Type B pancreatic cell (in vitro differentiated cells): ENCODE measurements at places on chromosomes 7 and 10.

DNA sequence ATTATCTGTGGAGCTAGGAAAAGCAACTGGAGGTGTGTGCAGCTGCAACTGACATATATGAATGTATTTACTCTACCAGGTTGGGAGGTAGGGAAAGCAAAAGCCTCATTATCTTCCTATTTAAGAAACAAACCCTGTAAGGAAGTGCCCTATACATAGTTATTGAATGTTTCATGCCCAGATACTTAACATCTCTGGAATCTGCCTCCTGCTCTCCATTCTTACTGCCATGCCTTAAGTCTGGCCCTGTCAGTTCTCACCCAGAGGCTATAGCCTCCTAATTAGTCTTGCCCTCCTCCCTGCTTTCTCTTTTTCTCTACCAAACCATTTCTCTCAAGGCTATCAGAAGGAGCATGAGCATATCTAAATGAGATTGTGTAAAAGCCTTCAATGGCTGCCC lies 542.6 kb upstream of the LRRN3 start:
- no peak for DNase-seq

GRCh38 chr7:135536150-135536549 lies 21.6 kb upstream of the NUP205 start:
- DNase-seq: no peak

GRCh38 chr7:88200261-88200660 lies 19.6 kb downstream of the SRI start:
- DNase-seq: no peak

GRCh38 chr7:90816511-90817142 lies 220.5 kb downstream of the CDK14 start:
- no peak for DNase-seq

- no peak for DNase-seq
These were observed 780.3 kb downstream of the LRMDA start for GRCh38 chr10:76211691-76212090.

DNA sequence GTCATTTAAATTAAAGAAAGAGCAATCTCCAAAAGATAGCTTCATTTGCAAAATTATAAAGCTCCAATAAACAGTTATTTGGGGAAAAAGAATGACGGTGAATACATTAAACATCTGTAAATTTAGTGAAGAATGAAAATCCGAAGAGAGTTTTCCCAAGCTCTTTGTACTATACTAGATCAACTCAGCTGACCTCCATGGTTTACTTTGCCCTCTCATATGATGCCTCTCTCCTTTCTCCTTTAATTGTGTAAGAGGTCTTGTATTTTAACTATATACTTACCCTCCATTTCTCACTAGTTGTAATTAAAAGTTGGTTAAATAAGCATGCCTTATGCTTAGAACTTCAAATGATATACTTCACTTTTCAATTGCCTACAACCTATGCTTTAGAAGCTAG lies 125.8 kb downstream of the CACNA2D1 start:
- no peak for DNase-seq

- no peak for DNase-seq
These were observed 165.6 kb downstream of the AVL9 start for GRCh38 chr7:32660936-32661335.

GRCh38 chr7:103866919-103867318 lies 122.5 kb downstream of the RELN start:
- no peak for DNase-seq

GRCh38 chr10:27526242-27526641 lies 22.1 kb downstream of the RAB18 start:
- DNase-seq: no peak

DNA sequence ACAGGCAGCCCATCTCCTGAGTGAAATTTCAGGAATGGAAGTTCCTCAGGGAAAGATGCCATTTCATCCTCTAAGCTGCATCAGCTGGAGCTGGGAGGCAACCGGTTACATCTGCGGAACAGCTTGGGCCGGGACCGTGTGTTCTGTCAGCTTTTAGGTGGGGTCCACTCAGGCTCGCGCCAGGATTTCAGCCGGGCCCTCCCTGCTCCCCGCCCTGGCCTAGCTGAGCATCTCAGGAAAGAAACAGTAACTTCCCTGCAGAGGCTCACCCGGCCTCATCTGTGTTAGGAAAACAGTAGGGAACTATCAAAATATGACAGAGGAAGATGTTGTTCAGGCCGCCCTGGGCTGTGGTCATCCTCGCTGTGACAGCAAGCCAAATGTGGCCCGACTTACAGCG lies 110.4 kb downstream of the TRIL start:
- no peak for DNase-seq

DNA sequence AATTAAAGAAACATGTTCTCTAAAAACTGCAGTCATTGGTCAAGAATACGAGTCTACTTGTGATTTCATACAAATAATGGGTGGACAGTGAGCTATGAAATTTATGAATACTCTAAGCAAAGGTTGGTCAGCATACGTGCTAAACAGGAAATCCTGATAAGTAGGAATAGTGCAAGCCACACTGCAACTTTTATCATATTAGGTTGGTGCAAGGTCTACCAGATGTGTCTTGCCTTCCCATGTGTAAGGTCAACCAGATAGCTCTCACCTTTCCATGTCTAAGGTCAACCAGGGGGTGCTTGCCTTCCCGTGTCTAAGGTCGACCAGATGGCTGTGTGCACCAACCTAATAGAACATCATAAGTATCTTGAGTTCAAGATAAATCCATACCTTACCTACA lies 2.0 kb upstream of the ITGB1 start:
- no peak for DNase-seq

DNA sequence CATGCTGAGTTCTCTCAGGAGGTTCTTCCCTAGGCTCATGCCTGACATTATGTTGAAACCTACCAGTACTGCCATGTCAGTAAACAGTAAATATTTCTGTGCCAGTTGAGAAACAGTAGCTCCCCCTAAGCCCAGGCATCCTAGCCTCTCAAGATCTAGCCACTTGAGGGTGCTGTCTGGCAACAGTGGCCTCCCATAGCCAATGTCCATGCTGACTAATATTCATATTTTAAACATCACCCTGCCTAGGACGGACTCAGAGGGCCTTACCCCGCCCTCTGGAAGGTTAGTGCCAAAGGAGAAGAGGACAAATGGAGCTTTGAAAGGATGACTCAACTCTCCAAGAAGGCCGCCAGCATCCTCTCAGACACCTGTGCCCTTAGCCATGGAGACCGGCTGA lies 7.7 kb downstream of the ACSM6 start:
- no peak for DNase-seq

DNA sequence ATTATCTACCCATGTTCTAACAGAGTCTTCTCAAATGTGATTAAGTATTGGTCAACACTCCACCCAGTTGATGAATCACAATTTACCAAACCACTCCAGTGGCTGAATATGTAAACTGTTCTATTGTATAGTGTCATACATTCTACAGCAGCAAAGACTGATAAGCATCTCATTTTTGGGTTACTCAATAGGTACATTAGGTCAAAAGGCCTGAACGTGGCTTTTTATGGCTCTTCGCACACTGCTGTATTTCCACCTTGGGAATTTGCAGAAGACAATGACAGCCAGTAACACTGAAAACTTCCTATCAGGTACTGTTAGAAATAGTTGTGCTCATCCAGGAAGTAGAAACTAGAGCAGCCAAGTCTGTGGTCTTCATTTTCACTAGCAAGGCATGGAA lies 166.9 kb downstream of the GLI3 start:
- no peak for DNase-seq

- DNase-seq: no peak
These were observed 356.4 kb downstream of the ANKRD7 start for GRCh38 chr7:118580743-118581382.

- DNase-seq: no peak
These were observed 28.3 kb upstream of the CYP26C1 start for GRCh38 chr10:93032105-93032808.

GRCh38 chr10:30705101-30705624 lies 75.6 kb upstream of the LYZL2 start:
- DNase-seq: no peak

DNA sequence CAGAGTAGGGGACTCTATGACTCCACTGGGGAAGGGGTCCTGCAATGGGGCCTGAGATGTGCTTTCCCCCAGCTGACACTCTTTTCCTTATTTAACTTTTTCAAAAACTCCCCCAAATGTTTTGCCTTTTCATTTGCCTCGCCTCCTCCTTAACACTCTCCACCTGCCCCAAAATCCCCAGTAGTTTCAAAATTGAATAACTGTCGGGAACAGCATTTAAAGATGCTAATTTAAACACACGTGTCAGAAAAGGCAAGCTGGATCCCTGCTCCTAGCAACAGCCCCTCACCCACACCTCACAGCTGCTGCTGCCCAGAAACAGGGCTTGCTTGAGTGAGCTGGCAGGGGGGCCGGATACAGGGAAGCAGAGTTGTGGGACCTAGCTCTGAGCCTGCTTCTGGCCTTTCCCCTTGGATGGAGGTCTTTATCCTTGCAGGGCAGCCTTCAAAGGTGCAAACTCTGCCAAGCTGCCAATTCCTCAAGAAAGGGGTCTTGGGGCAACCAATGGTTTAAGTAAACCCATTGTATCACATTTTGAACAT lies 115.3 kb downstream of the KCNMA1 start:
- DNase-seq: no peak

GRCh38 chr7:29421010-29421956 lies 142.4 kb upstream of the PRR15 start:
- DNase-seq: no peak

GRCh38 chr7:100166970-100167911 lies 1.2 kb downstream of the GAL3ST4 start:
- no peak for DNase-seq

DNA sequence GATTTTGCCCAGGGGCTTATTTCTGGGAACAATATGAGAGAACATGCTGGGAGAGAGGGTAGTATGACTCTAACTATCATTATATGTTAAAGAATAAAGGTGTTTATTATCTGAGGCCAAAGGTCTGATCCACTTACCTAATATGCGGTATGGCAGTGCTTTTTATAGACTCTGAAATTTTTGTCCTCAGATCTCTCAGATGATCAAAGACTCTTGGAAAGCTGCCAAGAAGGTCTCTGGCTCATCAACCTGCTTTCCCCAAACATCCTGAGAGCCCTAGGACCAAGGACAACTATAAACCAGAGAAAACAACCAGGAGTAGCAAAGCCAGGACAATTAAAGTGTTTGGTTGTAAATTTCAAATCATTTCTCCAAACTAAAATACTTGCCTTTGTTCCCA lies 255.7 kb upstream of the LRRN3 start:
- DNase-seq: no peak

- no peak for DNase-seq
These were observed 391.1 kb downstream of the RPS24 start for GRCh38 chr10:78424723-78425122.

DNA sequence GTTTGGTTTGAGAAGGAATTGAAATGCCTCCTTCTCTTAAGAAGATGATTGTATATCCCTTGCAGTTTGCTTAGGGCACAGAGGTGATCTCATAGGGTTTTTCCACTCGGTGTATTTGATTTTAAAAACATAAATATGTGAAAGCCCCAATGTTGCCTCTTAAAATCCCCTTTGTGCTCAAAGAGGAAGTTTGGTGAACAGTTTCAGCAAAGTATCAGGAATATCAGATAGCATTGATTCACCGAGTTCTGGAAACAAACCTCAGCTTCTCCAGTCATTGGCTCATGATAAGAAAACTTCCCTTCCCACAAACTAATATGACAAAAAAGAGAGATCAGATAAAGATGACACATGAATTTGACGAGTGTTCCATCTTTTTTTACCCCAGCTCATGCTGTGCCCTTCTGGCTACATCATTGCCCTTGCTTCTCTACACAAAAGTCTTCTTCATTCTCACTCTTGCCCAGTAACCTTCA lies 20.1 kb upstream of the SMNDC1 start:
- DNase-seq: no peak

DNA sequence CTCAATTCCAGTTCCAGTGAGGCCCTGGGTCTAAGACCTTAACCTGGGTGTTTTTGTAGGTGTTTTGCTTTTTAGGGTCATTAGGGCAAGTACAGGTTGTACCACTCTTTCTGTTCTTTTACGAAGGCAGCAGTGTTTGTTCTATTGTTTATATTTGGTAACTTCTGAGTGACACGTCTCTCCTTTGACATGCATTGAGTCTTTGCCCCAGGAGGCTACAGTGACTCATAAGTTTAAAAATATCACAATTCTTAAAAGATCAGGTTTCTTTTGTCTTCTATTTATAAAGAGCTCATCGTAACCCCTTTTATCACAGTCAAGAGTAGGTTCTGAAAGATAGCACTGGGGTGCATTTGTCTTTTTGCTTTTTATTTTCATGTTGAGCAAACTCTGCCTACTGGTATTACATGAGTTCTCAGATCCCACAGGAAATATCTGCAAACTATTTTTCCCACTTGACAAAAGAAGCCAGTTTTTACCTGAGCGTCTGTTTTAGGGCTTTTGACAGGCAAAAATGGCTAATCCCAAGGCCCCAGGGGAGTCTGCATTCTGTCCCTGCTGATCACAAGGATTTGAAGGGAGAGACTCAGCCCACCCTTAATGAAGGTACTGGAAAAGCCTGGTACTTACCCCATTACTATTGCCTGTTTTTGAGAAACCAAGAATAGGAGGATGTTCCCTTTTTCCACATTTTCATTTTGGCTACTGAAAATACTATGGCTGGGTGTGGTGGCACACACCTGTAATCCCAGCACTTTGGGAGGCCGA lies 7.9 kb downstream of the NUDT13 start:
- no peak for DNase-seq

DNA sequence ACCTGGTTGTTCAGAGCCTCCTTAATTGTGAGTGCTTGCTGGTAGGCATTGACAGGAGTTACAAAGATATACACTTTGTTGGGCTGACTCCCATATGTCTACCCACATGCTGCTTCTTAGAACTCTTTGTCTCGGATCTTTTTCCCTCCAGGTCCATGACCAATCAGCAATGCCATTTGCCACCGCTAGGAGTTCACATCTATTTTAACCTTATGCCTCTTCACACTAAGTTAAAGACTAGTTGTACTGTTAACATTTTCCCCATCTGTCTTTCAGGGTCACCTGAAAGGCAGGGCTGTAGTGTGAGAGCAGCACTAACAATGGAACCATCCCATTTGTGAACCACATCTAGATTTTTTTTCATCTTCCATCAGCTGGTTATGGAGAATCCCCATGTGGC lies 226.7 kb upstream of the NPY start:
- DNase-seq: no peak

GRCh38 chr7:44150466-44150832 lies 9.3 kb upstream of the MYL7 start:
- DNase-seq: no peak

DNA sequence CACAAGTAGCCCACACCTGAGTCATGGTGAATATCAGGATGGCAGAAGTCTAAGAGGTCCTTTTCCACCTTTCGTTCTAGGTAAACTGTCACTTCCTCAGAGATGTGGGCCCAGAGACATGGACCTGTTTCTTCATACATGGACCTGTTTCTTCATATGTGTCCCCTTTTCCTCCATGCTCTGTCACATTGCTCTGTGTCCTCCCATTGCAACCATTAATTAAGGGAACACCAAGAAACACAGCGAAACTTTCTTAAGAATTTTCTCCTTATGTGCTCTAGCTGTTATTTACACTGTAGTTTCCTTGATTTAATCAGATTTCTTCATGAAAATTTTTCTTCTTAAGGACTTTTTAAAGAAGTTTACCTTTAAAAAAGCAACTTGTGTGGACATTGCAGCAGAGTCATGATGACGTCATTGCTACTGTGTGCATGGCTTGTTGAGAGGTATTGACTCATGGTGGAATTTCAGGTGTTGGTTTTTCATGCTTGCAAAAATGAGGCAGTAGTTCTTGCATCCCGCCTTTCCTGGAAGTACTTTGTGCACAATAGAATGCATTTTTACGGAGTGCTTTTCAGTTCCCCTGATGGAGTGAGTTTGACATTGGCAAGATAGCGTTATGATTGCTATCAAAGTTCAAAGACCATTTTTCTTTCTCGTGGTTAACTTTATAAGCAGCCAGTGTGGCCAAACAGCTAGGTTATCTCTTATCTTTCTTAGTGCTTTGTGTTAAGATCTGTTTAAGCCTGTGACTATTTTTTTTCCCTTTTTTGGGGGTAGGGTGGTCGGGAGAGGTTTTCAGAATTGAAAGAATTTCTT lies 37.7 kb downstream of the CFAP58 start:
- DNase-seq: no peak
